ENCODE measurements at places on chromosomes 16 and 17. TPM values are rescaled to one million over a fixed set of nuclear protein-coding genes. Genes with fewer than 3 reads are reported as not detected.

The TEX14 gene
- not detected for total RNA-seq

The KCNJ12 gene
- total RNA-seq, result under 0.01 TPM

The PPP1R27 gene
- total RNA-seq, result 0.15 TPM

The RNU2-1 gene
- not detected for total RNA-seq

The SRR gene
- 19.5 TPM for total RNA-seq

The OR4D1 gene
- total RNA-seq, result not detected

The FOXN1 gene
- not detected for total RNA-seq

The TMEM88 gene
- 0.23 TPM for total RNA-seq

The STH gene
- not detected for total RNA-seq

The TBC1D3C gene
- not detected for total RNA-seq

All from smooth muscle cell of the coronary artery (primary cell).